ENCODE measurements at places on chromosomes 1 and 21.

DNA sequence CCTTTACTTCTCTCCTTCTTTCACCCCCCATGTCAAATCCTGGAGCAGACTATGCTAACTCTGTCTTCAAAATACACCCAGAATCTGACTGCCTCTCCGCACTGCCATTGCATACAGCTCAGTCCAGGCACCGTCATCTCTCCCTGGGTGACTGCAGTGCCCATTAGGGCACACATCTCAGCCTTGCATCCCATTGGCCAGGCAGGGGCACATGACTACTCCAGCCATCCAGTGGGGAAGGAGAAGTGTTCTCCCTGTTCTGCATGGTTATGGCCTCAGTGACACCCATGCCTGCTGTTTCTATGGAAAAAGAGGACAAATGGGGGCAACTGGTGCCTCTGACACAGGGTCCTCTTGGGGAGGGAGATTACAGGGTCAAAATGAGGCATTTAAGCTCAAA lies 270.5 kb downstream of the MATN1 start:
- DNase-seq: no peak

DNA sequence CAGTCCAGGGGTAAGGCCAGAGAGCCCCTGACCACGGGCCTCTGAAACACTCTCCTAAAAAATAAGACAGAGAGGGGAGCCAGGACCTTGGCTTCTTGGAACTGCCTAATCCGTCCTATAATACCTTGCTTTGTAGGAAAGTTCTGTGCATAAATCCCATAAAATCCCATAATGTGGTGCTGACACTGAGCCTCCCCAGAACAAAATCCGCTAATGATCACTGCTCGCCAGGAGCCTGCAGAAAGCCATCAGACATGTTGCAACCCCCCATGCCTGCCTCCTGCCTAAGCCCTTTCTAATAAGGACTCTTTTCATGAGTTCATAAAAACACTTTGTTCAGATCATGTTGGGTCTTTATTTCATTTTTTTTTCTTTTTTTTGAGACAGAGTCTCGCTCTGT lies 9.3 kb upstream of the DHRS3 start:
- DNase-seq: no peak

- no peak for DNase-seq
Measured at GRCh38 chr21:45502600-45502999, 39.6 kb downstream of the SLC19A1 start.

DNA sequence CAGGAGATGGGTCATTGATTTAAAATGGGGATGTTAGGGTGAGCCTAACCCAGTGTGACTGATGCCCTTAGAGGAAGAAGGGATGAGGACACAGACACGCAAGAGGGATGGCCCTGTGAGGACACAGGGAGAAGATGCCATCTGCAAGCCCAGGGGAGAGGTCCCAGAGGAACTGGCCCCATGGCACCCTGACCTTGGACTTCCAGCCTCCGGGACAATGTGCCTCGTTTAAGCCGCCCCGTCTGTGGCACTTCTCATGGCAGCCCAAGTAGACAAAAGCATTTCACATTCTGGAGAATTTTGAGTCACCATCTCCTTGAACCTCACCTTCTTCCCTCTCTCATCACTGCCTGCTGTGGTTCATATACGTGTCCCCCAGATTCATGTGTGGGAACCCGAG lies 20.1 kb upstream of the PCBP3 start:
- DNase-seq: no peak

Data from common myeloid progenitor, CD34-positive (primary cell).